Activated naive CD8-positive, alpha-beta T cell treated with anti-CD3 and anti-CD28 coated beads for 36 hours (primary cell): ENCODE measurements at places on chromosomes 12 and 14. TPM values are rescaled to one million over a fixed set of nuclear protein-coding genes. Genes with fewer than 3 reads are reported as not detected.
A peak's percentile ranks its signal among the peaks of the same experiment; 100 is the strongest.

DNA sequence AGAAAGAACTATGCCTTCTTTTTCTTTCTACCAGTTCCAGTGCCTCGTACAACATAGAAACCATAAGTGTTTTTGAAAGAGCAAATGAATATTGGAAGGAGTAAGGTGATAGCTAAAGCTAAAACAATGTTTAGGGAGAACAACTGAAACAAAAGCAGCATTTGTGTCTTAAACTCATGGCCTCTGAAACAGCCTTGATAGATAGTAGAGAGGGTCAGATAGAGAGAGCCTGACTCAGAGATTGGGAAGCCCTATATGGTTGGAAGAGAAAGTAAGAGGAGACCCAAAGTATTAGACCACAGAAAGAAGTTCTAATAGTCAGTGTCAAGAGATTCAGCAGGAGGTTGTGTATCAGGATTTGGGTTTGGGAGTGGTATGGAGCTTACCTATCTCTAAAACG lies 79.6 kb upstream of the IFNG-AS1 start:
- H3K27me3 ChIP-seq = no peaks in the 10 kb centered on the region
- DNase-seq = no peak
- peaks cover 3% of the 10 kb centered on the region for H3K36me3 ChIP-seq
- peaks cover 1% of the 10 kb centered on the region for H3K4me1 ChIP-seq
- no peak overlapping the region for H3K4me3 ChIP-seq
- H3K27ac ChIP-seq = no peak overlapping the region

GRCh38 chr12:25977047-25977446 lies 18.6 kb downstream of the RASSF8 start:
- DNase-seq = no peak
- H3K4me3 ChIP-seq = no peak overlapping the region
- H3K4me1 ChIP-seq = no peaks in the 10 kb centered on the region
- H3K27me3 ChIP-seq = peaks cover 29% of the 10 kb centered on the region
- H3K27ac ChIP-seq = no peak overlapping the region

GRCh38 chr14:74571901-74572725 lies 39.9 kb downstream of the LTBP2 start:
- no peak for DNase-seq
- peaks cover 24% of the 10 kb centered on the region for H3K4me1 ChIP-seq
- peak overlapping the region; percentile 12 for H3K4me3 ChIP-seq
- H3K27me3 ChIP-seq = peaks cover 45% of the 10 kb centered on the region
- no peaks in the 10 kb centered on the region for H3K36me3 ChIP-seq

- H3K27ac ChIP-seq = no peak overlapping the region
- peaks cover 8% of the 10 kb centered on the region for H3K4me1 ChIP-seq
- H3K4me3 ChIP-seq = no peak overlapping the region
These were observed 279.3 kb downstream of the DUSP6 start for GRCh38 chr12:89073027-89073398.

DNA sequence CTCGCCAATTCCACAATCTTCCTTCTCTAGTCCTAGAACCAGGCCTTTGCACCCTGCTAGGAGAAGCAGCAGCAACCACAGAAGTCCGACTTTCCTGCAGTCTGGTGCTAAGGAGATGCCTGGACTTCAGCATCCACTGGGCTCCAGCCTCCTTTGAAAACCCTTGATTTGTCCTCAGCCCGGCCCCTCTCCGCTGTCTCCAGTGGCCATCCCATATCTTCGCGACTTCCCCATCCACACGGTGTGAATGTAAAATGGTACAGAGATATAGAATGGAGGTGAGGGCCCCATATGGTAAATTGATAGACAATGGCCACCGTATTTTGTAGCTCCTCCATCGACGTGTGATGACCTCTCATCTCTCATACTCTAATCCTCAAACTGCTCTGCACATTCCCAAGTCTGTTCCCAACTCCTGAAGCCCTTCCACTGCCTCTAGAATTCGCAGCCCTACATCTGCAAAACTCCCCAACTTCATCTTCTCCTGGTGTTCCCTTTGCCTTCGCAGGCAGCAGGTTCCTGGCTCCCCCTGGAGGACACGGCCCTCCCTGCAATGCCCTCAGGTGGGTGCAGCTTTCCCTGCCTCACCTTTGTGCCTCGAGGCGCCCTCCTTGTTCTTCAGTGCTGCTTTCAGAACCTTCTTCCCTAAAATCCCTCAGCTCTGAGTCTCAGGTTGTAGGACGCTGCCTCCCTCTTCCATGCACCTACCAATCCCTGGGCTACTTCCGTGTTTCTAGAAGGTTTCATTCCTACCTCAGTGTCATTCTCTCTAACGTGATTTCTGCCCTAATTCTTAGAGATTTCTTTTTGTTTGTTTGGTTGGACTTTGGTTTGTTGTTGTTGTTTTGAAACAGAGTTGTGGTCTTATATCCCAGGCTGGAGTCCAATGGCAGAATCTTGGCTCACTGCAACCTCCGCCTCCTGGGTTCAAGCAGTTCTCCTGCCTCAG lies 36.7 kb downstream of the TMBIM6 start:
- peaks cover 14% of the 10 kb centered on the region for H3K4me1 ChIP-seq
- H3K4me3 ChIP-seq = no peak overlapping the region
- no peak overlapping the region for H3K27ac ChIP-seq
- H3K27me3 ChIP-seq = peaks cover 21% of the 10 kb centered on the region
- DNase-seq = peak; percentile 68
- no peaks in the 10 kb centered on the region for H3K36me3 ChIP-seq

- H3K36me3 ChIP-seq = peaks cover 27% of the 10 kb centered on the region
- H3K4me3 ChIP-seq = no peak overlapping the region
- H3K27me3 ChIP-seq = no peaks in the 10 kb centered on the region
- H3K27ac ChIP-seq = peak overlapping the region; percentile 48
These were observed 7.7 kb downstream of the GATC start for GRCh38 chr12:120453977-120454376.

- peaks cover 36% of the 10 kb centered on the region for H3K4me1 ChIP-seq
- peak overlapping the region; percentile 72 for H3K27ac ChIP-seq
- no peaks in the 10 kb centered on the region for H3K27me3 ChIP-seq
- peaks cover 16% of the 10 kb centered on the region for H3K36me3 ChIP-seq
- peak overlapping the region; percentile 37 for H3K4me3 ChIP-seq
These were observed 74.0 kb downstream of the PCNX1 start for GRCh38 chr14:70981000-70981952.

- H3K4me3 ChIP-seq = no peak overlapping the region
- H3K27me3 ChIP-seq = no peaks in the 10 kb centered on the region
- H3K27ac ChIP-seq = no peak overlapping the region
- no peak for DNase-seq
- no peaks in the 10 kb centered on the region for H3K36me3 ChIP-seq
These were observed 182.6 kb downstream of the SLC25A21 start for GRCh38 chr14:36989806-36990205.

DNA sequence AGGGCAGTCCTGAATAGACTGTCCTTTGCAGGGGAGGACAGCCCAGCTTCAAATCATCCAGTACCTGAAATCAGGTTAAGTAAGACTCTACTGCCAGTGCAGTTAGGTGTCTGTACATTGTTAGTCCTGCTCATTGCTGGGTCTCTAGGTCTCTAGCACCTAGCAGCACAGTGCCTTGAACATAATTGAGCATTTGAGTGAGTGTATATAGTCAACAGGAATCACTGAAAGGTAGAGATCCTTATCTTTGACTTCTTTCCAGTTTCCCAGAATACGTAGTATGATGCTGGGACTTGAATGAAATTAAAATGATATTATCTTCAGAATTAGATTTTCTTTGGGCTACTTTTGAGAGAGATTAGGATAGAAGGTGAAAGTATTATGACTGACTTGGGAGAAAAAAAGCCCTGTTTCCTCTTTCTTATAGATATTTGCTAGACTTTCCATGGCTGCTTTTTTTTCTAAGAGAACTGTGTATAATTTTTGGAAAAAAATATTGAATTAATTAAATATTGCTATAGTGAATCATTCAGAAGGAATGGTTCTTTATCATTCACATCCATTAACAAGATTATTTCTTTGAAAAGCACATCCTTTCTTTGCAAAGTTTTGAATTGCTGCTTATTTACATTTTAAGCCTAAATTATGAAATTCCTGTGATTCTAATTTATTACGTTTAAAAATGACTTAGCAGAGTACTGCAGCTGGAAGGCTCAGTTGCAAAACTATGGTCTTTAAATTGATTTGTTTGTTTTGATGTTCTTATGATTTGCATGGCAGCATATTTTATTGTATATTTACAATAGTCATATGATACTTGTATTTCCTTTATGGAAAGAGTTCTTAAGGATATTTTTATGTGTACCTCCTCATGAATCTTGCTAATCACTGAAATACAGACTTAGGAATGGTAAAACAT lies 51.6 kb downstream of the PPP4R4 start:
- no peak overlapping the region for H3K4me3 ChIP-seq
- no peak for DNase-seq
- H3K4me1 ChIP-seq = no peaks in the 10 kb centered on the region
- H3K27me3 ChIP-seq = peaks cover 4% of the 10 kb centered on the region

DNA sequence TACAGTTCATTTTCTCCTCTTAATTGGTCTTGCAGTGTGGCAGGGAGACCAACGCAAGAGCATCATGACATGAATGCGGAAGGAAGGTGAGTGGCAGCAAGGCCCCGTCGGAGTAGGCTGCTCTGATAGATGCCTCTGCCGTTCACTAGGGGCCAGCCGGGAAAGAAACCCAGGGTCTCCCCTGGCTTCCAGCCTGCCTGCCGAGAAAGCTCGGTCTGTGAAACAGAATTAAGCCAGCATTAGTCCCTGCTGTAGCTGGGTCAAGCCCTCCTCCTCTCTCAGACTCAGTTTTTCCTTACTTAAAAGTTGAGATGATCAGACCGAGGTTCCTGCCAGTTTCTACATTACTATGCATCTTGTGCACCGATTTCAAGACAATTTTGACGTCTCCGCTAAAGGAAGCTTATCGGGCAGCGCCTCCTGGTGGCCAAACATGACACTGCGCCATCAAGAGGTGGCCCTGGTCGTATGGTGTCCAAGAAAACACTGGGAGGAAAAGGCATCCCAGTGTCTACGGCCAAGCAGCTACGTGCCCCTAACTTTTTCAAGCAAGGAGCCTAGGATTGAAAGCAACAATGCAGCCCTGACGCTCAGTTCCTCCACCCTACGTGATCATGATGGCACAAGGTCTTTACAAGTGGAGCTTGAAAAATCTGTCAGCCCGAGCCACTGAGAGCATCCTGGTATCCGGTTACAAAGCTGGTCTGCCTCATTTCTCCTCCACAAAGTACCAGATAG lies 131.6 kb downstream of the KSR2 start:
- peak; percentile 54 for DNase-seq
- no peaks in the 10 kb centered on the region for H3K36me3 ChIP-seq
- peaks cover 10% of the 10 kb centered on the region for H3K27me3 ChIP-seq
- no peak overlapping the region for H3K4me3 ChIP-seq
- peaks cover 7% of the 10 kb centered on the region for H3K4me1 ChIP-seq
- no peak overlapping the region for H3K27ac ChIP-seq

GRCh38 chr12:4909734-4910501 lies at the start of gene KCNA1:
TSS of gene KCNA1 (plus strand) at chr12:4909905. CDS start at chr12:4911379, 1,474 bp downstream.
- H3K27me3 ChIP-seq = peaks cover 33% of the 10 kb centered on the region
- H3K36me3 ChIP-seq = peaks cover 2% of the 10 kb centered on the region
- peak within 1 kb of the TSS; percentile 84 for H3K4me3 ChIP-seq
- no peak within 1 kb of the TSS for H3K27ac ChIP-seq
- H3K4me1 ChIP-seq = peaks cover 13% of the 10 kb centered on the region

DNA sequence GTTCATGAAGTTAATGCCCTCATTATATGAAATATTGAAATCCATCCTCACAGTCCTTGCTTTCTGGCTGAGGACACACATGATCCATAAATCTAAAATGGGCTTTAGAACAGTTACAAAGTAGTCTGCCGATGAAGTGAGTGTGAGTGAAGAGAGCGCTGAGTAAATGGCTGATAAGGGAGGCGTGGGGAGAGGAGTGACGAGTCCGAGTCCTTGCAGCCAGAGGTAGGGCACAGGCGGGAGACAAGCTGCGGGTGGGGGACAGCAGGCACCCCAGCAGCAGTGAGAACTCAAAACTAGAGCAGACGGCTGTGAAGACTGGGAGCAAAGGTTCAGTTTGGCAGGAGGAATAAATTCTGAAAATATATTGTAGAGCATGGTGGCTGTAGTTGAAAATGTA lies 140.1 kb upstream of the ATP2B1 start:
- no peak overlapping the region for H3K4me3 ChIP-seq
- H3K27me3 ChIP-seq = no peaks in the 10 kb centered on the region
- H3K36me3 ChIP-seq = no peaks in the 10 kb centered on the region
- peaks cover 9% of the 10 kb centered on the region for H3K4me1 ChIP-seq
- H3K27ac ChIP-seq = no peak overlapping the region
- no peak for DNase-seq

DNA sequence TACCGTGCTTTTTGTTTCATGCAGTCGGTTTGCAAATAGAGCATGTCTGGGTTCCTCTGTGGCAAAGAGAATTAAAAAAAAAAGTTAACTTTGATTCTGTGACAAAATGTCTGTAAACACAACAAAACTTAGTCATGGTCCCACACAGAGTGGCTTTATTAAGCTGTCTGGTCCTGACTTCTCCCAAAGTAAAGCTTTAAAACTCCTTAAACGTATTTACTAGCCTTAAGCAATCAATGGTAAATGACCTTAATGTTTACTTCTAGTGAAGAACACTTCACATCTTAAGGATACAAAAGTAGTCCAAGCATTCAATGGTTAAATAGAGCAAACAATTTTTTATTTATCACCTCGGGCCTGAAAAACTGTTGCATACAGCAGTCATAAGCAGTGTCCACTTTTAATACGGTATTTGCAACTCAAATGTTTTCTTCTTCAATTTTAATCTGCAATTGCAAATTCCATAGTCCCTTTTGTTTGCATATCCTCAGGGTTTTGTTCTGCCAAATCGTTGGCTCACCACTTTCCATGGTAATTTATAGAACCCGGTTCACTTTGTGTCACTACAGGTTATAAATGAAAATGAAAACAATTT lies 453.0 kb upstream of the MIS18BP1 start:
- no peaks in the 10 kb centered on the region for H3K4me1 ChIP-seq
- no peaks in the 10 kb centered on the region for H3K36me3 ChIP-seq
- H3K4me3 ChIP-seq = no peak overlapping the region
- DNase-seq = no peak
- H3K27me3 ChIP-seq = no peaks in the 10 kb centered on the region
- no peak overlapping the region for H3K27ac ChIP-seq

DNA sequence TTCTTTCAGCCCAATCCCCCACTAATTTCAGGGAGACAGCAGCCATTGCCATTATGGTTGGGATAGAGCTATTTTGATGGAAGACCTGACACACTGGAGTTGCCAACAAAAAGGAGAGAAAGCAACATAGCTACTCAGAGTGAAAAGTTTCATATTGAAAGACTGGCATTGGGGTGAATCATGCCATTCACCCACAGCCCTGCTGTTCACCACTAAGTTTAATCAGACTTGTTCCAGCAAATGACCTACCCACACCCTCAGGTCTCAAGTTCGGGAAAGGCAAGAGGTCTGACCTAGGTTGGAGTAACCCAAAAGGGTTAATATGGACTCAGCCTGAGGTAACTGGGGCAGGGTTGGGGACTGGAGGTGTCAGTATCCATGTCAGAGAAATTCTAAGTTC lies 169.2 kb downstream of the PAWR start:
- H3K4me3 ChIP-seq = no peak overlapping the region
- no peaks in the 10 kb centered on the region for H3K27me3 ChIP-seq
- no peak overlapping the region for H3K27ac ChIP-seq
- DNase-seq = no peak
- H3K4me1 ChIP-seq = no peaks in the 10 kb centered on the region

- H3K27me3 ChIP-seq = no peaks in the 10 kb centered on the region
- no peaks in the 10 kb centered on the region for H3K4me1 ChIP-seq
- no peaks in the 10 kb centered on the region for H3K36me3 ChIP-seq
- no peak overlapping the region for H3K4me3 ChIP-seq
These were observed 2.0 kb upstream of the MYH7 start for GRCh38 chr14:23437133-23438100.

The PIWIL1 gene
- total RNA-seq = not detected

The TMEM30B gene
- 1.8 TPM for total RNA-seq

The MAP1LC3B2 gene
- 0.74 TPM for total RNA-seq

The EIF2S3B gene
- 2.4 TPM for total RNA-seq

The TC2N gene
- 16.7 TPM for total RNA-seq

The SERPINA5 gene
- total RNA-seq = not detected
